ENCODE measurements at places on chromosomes 2 and 18.

DNA sequence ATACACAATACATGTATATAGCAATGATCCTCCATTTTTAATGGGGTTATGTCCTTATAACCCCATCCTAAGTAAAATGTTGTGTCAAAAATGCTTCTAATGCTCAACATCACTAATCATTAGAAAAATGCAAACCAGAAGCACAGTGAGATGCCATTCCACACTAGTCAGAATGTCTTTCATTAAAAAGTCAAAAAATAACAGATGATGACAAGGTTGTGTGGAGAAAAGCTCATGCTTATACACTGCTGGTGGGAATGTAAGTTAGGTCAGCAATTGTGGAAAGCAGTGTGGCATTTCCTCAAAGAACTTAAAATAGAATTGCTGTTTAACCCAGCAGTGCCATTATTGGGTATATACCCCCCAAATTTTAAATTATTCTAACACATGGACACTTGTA lies 654.9 kb upstream of the CNTNAP5 start:
- H3K4me3 ChIP-seq = no peak overlapping the region
- no peak overlapping the region for H3K27ac ChIP-seq
- no peaks in the 10 kb centered on the region for H3K27me3 ChIP-seq

- no peaks in the 10 kb centered on the region for H3K36me3 ChIP-seq
- no peaks in the 10 kb centered on the region for H3K27me3 ChIP-seq
- no peak for DNase-seq
- H3K4me3 ChIP-seq = no peak overlapping the region
Measured at GRCh38 chr2:112454586-112454985, 21.1 kb upstream of the RGPD8 start.

- H3K4me3 ChIP-seq = no peak overlapping the region
- H3K4me1 ChIP-seq = peaks cover 6% of the 10 kb centered on the region
- peaks cover 79% of the 10 kb centered on the region for H3K36me3 ChIP-seq
- H3K27ac ChIP-seq = no peak overlapping the region
- DNase-seq = no peak
Measured at GRCh38 chr2:86039178-86039962, 66.3 kb downstream of the POLR1A start.

GRCh38 chr2:105711394-105711793 lies 33.3 kb upstream of the NCK2 start:
- no peaks in the 10 kb centered on the region for H3K36me3 ChIP-seq
- H3K27me3 ChIP-seq = no peaks in the 10 kb centered on the region
- peaks cover 31% of the 10 kb centered on the region for H3K4me1 ChIP-seq
- peak overlapping the region; percentile 91 for H3K27ac ChIP-seq

GRCh38 chr18:32871786-32872185 lies 99.0 kb upstream of the KLHL14 start:
- no peaks in the 10 kb centered on the region for H3K4me1 ChIP-seq
- H3K27me3 ChIP-seq = peaks cover 6% of the 10 kb centered on the region
- no peak overlapping the region for H3K27ac ChIP-seq
- H3K36me3 ChIP-seq = no peaks in the 10 kb centered on the region
- no peak for DNase-seq
- H3K4me3 ChIP-seq = no peak overlapping the region

DNA sequence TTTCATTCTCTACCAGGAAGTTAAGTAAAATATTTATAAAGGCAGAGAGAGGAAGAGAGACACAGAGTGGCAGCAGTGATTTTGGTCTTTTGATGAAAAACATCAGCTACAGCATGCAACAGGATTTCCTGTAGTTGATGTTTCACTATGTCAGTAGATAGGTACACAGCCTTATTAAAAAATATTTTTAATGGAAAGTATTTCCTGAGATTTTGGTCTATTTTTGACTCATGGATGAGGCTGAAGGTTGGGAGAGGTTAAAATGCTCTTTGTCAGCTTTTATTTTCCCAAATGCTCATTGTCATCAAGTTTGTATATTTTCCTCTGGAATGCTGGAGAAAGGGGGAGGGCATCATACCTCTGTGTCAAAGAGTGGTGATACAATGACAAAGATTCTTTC lies 1112.5 kb downstream of the CBLN2 start:
- H3K36me3 ChIP-seq = no peaks in the 10 kb centered on the region
- H3K27me3 ChIP-seq = no peaks in the 10 kb centered on the region
- no peak overlapping the region for H3K27ac ChIP-seq
- H3K4me3 ChIP-seq = no peak overlapping the region

- no peak overlapping the region for H3K27ac ChIP-seq
- no peaks in the 10 kb centered on the region for H3K36me3 ChIP-seq
- H3K27me3 ChIP-seq = no peaks in the 10 kb centered on the region
- H3K4me3 ChIP-seq = no peak overlapping the region
- no peak for DNase-seq
Measured at GRCh38 chr18:24465486-24465885, 5.0 kb downstream of the HRH4 start.

DNA sequence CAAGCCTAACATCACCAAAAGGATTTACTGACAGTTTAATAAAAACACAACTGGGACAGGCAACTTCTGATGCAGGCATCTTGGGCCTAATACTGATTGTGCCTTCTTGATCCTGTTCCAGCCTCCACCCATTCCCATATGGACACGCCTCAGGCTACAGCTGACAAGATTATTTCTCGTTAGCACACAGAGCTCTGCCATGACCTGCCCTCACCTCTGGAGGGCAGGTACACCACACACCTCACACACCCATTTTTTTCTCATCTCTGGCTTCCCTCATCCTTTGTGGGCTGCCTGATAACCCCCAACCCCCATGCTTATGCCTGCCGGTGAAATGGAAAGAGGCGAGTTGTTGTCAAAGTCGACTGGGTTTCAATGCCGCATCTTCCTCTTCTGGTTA lies 147.0 kb downstream of the ANTXR1 start:
- DNase-seq = no peak
- H3K4me1 ChIP-seq = peaks cover 35% of the 10 kb centered on the region
- no peaks in the 10 kb centered on the region for H3K27me3 ChIP-seq
- H3K4me3 ChIP-seq = no peak overlapping the region
- peak overlapping the region; percentile 24 for H3K27ac ChIP-seq
- H3K36me3 ChIP-seq = peaks cover 5% of the 10 kb centered on the region

- H3K4me1 ChIP-seq = no peaks in the 10 kb centered on the region
- no peaks in the 10 kb centered on the region for H3K36me3 ChIP-seq
- H3K27ac ChIP-seq = no peak overlapping the region
- H3K4me3 ChIP-seq = no peak overlapping the region
Measured at GRCh38 chr2:173997753-173998152, 32.6 kb upstream of the SP3 start.

GRCh38 chr2:163640542-163641193 lies 95.1 kb downstream of the FIGN start:
- DNase-seq = no peak
- H3K36me3 ChIP-seq = no peaks in the 10 kb centered on the region
- no peak overlapping the region for H3K4me3 ChIP-seq

- H3K27me3 ChIP-seq = no peaks in the 10 kb centered on the region
- no peak for DNase-seq
- H3K4me3 ChIP-seq = no peak overlapping the region
- no peak overlapping the region for H3K27ac ChIP-seq
- no peaks in the 10 kb centered on the region for H3K36me3 ChIP-seq
Measured at GRCh38 chr2:162063899-162064298, 10.1 kb downstream of the DPP4 start.

- H3K4me1 ChIP-seq = peaks cover 28% of the 10 kb centered on the region
- H3K4me3 ChIP-seq = no peak overlapping the region
- H3K27me3 ChIP-seq = no peaks in the 10 kb centered on the region
Measured at GRCh38 chr2:113283704-113284284, 5.1 kb upstream of the PAX8 start.

DNA sequence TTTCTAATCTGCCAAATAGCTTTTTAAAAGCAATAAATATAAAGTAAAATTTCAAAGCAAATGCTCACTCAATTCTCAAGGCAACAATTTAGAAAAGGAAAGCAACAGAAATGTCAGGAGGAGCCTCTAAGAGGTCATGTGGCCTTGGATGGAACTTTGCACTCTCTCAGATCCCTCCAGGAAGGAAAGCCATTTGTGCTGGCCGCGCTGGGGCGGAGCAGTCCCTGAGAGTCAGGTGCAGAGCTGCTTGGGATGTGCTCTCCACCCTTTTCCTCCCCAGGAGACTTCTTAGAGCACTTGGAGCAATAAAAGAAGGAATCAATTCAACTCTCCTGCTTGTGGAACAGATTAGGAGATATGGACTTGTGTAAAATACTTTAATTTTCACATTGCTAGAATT lies 379.8 kb upstream of the LINC00305 start:
- H3K4me1 ChIP-seq = no peaks in the 10 kb centered on the region
- no peaks in the 10 kb centered on the region for H3K36me3 ChIP-seq
- no peak overlapping the region for H3K27ac ChIP-seq
- H3K4me3 ChIP-seq = no peak overlapping the region
- H3K27me3 ChIP-seq = no peaks in the 10 kb centered on the region

GRCh38 chr2:135265960-135266490 lies 213.9 kb downstream of the RAB3GAP1 start:
- no peak overlapping the region for H3K27ac ChIP-seq
- H3K4me3 ChIP-seq = no peak overlapping the region
- no peak for DNase-seq
- no peaks in the 10 kb centered on the region for H3K27me3 ChIP-seq
- no peaks in the 10 kb centered on the region for H3K36me3 ChIP-seq
- H3K4me1 ChIP-seq = no peaks in the 10 kb centered on the region

DNA sequence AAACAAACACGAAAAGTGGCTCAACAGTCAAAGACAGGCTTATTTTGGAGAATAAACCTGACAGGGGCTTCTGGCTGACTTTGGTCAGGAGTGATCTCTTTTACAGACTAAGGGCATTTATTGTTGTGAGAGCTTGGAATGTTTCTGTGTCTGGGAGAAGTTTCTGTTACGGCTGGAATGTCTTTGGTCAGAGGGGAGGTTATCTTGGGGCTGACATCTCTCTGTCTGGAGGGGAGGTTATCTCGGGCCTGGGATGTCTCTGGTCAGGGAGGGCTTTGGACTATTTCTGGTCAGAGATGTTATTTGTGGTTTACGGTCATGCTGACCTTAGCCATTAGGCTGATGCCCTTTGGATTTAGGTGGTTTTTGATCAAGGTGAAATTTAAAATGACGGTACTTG lies 345.5 kb upstream of the FSIP2 start:
- DNase-seq = no peak
- no peaks in the 10 kb centered on the region for H3K4me1 ChIP-seq
- no peak overlapping the region for H3K4me3 ChIP-seq
- no peaks in the 10 kb centered on the region for H3K36me3 ChIP-seq
- H3K27me3 ChIP-seq = no peaks in the 10 kb centered on the region
- no peak overlapping the region for H3K27ac ChIP-seq

DNA sequence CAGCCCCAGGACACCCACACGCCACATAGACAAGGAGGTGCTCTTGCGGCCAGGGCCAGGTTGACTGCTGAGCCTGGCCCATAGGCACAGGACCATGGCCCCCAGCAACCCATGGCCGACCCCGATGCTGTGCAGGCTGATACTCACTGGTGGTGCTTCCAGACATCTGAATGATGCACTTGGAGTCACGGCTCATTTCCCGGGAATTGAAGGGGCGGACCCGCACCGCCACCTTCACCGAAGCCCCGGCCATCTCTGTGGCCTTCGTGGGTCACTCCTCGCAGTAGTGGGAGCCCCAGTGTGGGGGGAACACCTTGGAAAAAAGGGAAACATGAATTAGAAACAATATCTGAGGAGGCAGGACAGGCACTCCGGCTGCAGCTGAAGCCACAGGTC lies 22.5 kb downstream of the KIF1A start:
- DNase-seq = no peak
- H3K4me3 ChIP-seq = no peak overlapping the region
- H3K27ac ChIP-seq = no peak overlapping the region
- no peaks in the 10 kb centered on the region for H3K4me1 ChIP-seq
- H3K27me3 ChIP-seq = peaks cover 52% of the 10 kb centered on the region
- no peaks in the 10 kb centered on the region for H3K36me3 ChIP-seq

- H3K4me1 ChIP-seq = no peaks in the 10 kb centered on the region
- no peak for DNase-seq
- no peaks in the 10 kb centered on the region for H3K27me3 ChIP-seq
- H3K4me3 ChIP-seq = no peak overlapping the region
Measured at GRCh38 chr2:143615562-143615961, 486.3 kb downstream of the ARHGAP15 start.

- H3K4me1 ChIP-seq = peaks cover 2% of the 10 kb centered on the region
- no peak for DNase-seq
Measured at GRCh38 chr2:99706735-99707134, 216.9 kb upstream of the REV1 start.

GRCh38 chr2:206974551-206974950 lies 35.2 kb downstream of the CPO start:
- no peak overlapping the region for H3K27ac ChIP-seq
- no peaks in the 10 kb centered on the region for H3K27me3 ChIP-seq
- H3K4me1 ChIP-seq = no peaks in the 10 kb centered on the region
- H3K36me3 ChIP-seq = no peaks in the 10 kb centered on the region
- no peak for DNase-seq
- no peak overlapping the region for H3K4me3 ChIP-seq

DNA sequence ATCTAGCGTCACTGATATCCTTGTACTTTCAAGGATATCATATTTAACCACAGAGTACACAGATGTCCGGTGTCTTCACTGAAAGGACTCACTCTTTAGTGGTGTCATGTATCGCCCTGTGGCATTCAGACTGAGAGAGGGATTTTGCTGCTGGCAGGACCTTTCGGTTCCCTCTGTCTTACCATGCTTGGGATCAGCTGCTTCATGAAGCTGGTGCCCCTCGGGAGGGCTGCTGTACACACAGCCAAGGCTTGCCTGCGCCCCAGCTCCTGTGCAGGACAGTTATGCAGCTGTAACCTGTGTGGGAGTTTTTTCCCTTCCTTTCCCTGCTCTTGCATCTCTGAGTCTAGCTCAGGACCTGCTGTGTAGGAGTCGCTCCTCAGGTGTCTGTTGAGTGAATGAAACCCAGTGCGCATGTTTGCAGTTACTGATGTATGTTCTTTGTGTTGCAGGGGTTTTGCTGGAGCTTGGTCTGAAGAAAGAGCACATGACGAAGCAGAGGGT lies 64.4 kb downstream of the GREB1 start:
- H3K27ac ChIP-seq = no peak overlapping the region
- no peak overlapping the region for H3K4me3 ChIP-seq
- H3K36me3 ChIP-seq = no peaks in the 10 kb centered on the region
- H3K4me1 ChIP-seq = no peaks in the 10 kb centered on the region

DNA sequence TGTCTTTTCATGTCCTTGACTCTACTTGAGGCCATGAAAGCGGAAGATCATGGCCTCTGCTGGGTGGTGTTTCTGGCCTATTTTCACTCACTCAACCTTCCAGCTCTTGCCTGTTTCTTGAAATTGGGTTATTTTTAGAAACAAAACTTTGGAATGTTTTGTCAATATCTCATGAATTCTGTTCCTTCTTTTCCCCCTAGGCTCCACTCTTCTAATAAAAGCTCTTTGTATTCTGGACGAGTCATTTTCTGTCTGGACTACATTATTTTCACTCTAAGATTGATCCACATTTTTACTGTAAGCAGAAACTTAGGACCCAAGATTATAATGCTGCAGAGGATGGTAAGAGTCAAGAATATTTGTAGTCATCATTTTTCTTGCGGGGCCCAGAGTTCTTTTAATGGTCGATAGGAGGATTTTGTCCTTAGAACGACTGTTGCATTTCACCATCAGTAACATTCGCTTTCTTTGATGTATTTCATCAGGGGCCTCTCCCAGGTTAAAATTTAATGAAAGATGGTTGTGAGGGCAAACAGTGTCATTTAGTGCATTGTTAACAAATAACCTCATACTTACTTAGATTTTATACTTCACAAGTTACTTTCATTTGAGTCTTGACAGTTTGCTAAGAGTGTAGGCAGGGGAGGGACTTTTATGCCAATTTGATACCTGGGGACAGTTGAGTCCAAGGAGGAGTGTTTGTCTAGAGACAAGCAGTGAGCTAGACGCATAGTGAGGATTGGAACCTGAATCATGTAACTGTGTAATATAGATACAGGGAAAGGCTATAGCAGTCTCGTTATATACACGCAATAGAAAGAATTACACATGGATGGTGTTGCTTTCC lies 64.6 kb downstream of the TRPM8 start:
- H3K27ac ChIP-seq = peak overlapping the region; percentile 77
- no peaks in the 10 kb centered on the region for H3K27me3 ChIP-seq
- no peak for DNase-seq
- H3K4me3 ChIP-seq = no peak overlapping the region
